ENCODE measurements at places on chromosomes 12 and 14. TPM values are rescaled to one million over a fixed set of nuclear protein-coding genes. Genes with fewer than 3 reads are reported as not detected.

- DNase-seq: no peak
These were observed 11.8 kb upstream of the HIP1R start for GRCh38 chr12:122823429-122823828.

DNA sequence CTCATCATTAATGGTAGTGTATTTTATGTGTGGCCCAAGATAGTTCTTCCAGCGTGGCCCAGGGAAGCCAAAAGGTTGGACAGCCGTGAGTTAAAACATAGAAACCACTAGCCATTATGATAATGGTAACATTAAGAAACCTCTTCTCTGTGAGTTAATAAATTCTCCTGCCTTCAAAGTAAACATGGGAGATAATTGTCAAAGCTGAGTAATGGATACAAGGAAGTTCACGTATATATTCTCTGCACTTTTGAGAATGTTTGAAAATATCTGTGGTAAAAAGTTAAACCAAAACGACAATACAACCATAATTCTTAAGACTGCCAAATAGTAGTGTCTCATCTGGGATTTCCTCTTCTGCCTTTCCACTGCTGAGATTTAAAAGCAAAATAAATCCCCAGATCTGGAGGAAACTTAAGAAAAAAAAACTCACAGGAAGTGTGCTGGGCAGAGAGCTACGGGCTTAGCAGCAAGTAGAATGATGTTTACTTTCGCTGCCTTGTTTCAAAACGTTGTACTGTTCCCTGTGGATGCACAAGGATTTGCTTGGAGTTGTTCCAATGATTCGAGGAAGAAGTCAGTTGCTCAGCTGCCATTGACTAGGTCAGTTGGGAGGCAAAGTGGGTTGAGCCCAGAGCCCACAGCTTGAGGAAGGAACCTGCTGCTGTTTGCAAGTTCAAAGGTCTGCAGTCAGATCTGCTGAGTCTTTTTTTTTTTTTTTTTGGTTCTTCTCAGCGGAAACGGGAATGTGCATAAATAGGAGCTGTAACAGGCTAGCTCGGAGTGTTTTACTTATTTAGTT lies 1.7 kb downstream of the TPCN1 start:
- no peak for DNase-seq

DNA sequence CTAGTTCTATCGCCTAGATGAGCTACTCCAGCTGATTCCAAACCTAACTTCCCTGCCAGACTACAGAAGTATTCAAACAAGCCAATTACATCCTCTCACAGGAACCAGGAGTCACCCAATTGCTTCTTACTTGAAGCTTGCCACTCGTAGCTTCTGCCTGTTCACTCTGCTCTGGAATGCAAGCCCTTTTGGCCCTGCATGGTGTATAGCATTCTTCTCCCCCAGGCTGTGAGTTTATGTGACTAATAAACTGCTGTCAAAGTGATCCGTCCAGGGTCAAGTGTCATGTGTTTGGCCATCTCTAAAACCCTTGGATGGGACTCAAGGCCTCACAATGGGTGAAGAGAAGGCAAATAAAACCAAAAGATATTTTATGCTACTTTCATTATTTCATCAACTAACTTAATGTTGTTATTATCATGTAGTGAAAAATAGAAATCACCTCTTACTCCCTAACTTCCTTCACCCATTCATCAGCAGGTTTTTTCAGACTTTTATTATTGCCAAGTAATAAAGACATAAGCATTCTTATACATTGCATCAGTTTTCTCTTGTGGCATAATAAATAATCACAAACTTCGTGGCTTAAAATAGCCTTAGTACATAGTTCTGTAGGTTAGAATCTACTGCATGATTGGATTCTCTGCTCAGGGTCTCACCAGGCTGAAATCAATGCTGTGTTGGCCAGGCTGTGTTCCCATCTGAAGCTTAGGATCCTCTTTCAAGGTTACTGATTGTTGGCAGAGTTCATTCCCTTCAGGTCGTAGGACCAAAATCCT lies 1981.7 kb upstream of the FLRT2 start:
- DNase-seq: no peak

The CLEC14A gene
- total RNA-seq: 0.17 TPM

Data from progenitor cell of endocrine pancreas (in vitro differentiated cells).